ENCODE measurements at places on chromosomes 4 and X.

GRCh38 chrX:25646156-25646555 lies 492.0 kb upstream of the MAGEB18 start:
- DNase-seq = no peak

GRCh38 chrX:3195845-3196244 lies 150.6 kb downstream of the MXRA5 start:
- no peak for DNase-seq

- no peak for DNase-seq
Observed at GRCh38 chrX:20059467-20060128, 57.1 kb downstream of the MAP7D2 start.

- DNase-seq = no peak
Observed at GRCh38 chr4:173171098-173171497, 2.5 kb downstream of the GALNT7 start.

DNA sequence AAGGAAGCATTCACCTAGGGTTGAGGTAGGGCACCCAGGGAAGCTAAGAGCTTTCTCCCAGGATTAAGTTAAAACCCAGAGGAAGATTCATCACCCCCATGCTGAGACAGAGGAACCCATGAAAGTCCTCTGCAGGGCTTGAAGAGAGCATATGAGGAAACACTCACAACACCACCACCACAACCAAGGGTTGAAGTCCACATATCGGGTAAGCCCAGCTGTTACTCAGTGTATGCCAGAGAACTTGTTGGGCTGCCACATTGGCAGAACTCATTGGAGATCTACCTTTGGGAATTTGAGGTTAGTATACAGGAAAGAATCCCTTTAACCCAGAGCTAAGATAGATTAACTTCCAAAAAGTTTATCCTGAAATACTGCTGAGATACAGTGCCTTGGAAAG lies 75.1 kb downstream of the INTS6L start:
- no peak for DNase-seq

Data from activated CD8-positive, alpha-beta memory T cell treated with anti-CD3 and anti-CD28 coated beads for 4 hours (primary cell).